ENCODE measurements at places on chromosomes 6 and 20.

- no peak for DNase-seq
Measured at GRCh38 chr6:137423451-137424168, 70.6 kb downstream of the OLIG3 start.

GRCh38 chr6:11035616-11036350 is 8.3 kb downstream of the ELOVL2 start:
- no peak for DNase-seq

DNA sequence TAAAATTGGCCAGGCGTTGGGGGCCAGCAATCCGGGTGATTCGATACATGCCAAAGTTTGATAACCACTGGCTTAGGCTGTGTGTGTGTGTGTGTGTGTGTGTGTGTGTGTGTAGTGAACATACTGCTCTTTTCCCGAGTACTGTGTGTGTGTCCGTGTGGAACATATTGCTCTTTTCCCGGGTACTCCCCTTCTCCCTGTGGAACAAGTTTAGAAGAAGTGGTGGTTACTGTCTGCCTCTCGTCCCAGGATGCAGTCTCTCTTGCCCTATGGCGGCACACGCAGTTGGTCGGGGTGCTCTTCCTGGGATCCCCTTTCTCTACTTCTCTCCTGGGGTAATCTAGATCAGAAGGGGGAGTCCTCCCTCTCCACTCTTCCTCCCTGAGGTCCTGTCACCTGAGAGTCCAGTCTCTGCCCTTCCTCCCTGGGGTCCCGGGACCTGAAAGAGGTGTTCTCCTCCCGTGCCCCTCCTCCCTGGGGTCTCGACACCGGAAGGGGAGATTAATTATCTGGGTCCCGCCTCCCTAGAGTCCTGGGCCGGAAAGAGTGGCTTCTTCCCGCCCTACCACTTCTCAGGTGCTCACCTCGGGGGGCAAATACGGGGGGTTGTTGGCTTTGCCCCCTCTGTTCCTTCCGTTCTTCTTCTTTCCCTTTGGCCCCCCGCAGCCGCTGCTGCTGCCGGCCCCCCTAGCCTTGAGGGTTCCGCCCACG is 516 bp downstream of the GTPBP2 start:
- DNase-seq = no peak

DNA sequence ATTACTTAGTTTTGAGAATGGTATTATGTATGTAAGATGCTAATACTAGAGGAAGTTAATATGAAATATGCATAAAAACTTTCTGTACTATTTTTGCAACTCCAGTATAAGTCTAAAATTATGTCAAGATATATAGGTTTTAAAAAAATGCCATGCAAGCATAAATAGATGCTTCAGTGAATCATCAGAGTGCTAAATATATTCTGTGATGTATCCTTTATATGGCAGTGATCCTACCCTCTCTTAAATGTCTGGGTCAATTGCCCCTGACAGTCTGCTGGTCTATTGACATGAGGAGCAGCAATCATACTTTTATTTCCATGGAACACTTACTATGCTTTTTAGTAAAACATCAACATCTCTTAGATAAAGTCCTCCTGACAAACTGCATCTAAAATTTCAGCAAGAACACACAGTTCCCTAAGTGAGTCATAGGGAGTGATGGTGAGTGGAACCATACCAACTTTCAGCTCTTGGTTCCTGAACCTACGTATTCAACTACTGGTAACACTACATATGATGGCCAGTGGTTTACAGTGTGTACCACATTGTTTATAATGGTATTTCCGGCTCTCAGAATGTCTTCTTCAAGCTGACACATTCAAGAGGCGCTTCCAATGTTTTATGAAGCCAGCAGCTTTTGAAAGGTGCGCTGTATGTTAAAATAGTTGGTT is 928.7 kb upstream of the GJE1 start:
- no peak for DNase-seq

GRCh38 chr20:43949741-43950618 is 35.3 kb downstream of the TOX2 start:
- DNase-seq = peak; percentile 37

DNA sequence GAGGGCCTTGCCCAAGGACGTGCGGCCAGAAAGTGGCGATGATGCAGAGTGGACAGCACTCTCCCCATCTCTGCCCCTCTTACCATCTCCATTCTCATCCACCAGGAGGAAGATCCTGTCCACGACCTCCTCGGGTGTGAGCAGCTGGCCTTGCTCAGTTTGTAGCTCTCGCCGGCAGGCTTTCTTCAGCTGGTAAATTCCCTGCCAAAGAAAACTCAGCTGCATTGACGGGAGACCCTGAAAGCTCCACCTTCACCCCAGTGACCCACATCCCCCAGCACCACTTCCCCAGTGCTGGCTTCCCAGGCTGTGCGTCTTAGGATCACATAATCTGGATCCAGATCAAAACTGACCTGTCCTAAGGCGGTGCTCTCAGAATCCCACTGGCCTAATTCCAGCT is 9.2 kb downstream of the GUCA1B start:
- DNase-seq = no peak

- DNase-seq = no peak
Measured at GRCh38 chr20:18983796-18984195, 170.2 kb downstream of the SCP2D1 start.

DNA sequence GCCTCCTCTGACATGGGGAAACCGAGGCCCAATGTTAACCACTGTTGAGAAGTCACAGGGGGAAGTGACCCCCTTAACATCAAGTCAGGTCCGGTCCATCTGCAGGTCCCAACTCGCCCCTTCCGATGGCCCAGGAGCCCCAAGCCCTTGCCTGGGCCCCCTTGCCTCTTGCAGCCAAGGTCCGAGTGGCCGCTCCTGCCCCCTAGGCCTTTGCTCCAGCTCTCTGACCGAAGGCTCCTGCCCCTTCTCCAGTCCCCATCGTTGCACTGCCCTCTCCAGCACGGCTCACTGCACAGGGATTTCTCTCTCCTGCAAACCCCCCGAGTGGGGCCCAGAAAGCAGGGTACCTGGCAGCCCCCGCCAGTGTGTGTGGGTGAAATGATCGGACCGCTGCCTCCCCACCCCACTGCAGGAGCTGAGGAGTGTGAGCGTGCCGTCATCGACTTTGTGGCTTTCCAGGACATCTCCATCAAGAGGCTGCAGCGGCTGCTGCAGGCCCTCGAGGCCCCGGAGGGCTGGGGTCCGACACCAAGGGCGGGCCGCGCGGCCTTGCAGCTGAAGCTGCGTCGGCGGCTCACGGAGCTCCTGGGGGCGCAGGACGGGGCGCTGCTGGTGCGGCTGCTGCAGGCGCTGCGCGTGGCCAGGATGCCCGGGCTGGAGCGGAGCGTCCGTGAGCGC is 1.6 kb downstream of the TNFRSF6B start:
- no peak for DNase-seq

DNA sequence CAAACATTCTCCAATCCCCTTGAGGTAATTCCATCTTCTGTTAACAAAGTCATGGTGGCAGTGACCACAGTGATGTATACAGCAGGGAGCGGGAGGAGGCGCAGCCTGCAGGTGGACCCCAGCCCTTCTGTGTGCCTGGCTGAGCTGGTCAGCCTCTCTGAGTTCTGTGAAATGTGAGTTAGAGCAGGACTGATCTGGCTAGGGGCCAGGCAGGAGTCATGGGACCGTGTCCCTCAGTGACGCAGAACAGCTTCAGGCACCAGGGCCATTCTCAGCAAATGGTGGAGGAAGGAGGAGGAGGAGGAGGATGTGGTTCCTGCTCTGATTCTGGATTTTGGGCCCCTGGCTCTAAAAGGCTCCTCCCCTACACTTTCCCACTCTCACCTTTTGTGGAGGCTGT is 6.9 kb downstream of the PHACTR3 start:
- no peak for DNase-seq

DNA sequence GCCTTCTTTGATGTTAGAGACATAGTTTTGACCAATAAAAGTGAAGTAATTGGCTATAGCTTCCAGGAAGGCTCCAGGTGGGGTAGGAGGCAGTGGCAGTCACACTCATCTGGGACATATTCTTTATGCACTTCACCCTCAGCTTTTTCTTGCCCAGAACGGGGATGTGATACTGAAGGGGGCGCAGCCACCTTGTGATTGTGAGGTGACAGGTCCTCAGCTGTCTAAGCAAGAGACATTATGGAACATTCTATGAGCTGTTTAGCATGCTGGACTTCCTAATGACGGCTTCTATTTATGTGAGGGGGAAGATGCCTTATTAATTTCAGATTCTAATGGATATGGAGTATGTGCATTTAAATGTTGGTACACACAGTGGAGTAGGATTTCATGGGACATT is 151.3 kb upstream of the ZFP64 start:
- no peak for DNase-seq

GRCh38 chr6:294656-295565 is 2.6 kb downstream of the DUSP22 start:
- no peak for DNase-seq

- DNase-seq = no peak
Measured at GRCh38 chr20:9989066-9989724, 45.6 kb upstream of the ANKEF1 start.

DNA sequence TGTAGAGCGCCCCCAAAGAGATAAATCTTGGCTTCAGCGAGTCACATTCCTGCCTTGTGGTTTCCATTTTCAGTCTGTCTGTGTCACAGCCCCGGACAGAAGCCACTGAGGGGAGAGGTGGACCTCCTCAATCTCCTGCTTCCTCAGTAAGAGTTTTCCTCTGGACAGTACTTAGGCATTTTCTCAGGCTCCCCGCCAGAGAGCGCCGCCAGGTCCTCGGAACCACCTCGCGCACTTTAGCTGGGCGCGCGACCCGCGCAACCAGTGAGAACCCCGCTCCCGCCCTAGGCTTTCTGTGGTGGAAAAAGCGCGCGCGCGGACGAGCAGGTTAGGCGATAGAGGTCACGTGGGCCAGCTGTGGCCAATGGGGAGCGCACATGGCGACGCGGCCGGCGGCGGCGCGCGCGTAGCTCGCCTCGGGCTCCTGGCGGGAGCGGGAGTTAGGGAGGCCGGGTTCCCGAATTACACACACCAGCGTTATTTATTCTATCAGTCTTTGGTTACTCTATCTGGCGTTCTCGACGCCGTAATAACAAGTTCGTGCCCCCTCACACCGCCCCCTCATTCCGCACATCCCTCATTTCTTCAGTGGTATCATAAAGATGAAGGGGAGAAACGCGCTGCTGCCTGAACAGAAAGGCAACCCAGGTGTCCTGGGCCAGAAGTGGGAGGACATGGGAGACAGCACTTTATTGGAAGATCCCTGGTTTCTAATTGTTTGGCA is 19.4 kb downstream of the PXT1 start:
- peak; percentile 97 for DNase-seq

DNA sequence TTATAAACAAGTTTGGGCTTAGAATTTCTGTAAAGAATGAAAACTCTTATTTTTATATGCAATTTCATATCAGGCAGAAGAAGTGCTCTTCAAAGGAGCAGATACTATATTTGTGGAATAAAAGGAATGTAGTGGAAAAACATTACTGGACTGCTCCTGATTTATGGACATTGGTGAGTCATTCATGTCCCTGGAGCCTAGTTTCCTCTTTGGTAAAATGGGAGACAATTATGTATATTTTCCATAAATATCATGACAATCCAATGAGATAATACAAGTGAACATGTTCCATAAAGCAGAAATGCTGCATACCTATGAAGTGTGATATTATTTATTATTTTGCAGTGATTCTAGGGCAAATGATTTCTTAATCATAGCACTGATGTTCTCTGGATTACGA is 445.8 kb upstream of the CITED2 start:
- DNase-seq = no peak

GRCh38 chr6:100194535-100194934 is 200.5 kb upstream of the MCHR2 start:
- no peak for DNase-seq

GRCh38 chr20:19025430-19026120 is 186.9 kb upstream of the SLC24A3 start:
- DNase-seq = no peak
